ENCODE measurements at places on chromosomes 3 and 15. TPM values are rescaled to one million over a fixed set of nuclear protein-coding genes. Genes with fewer than 3 reads are reported as not detected.

GRCh38 chr3:18441551-18441950, 16.4 kb upstream of the SATB1 start:
- H3K4me1 ChIP-seq, result peaks cover 28% of the 10 kb centered on the region
- H3K4me3 ChIP-seq, result peak overlapping the region; percentile 81
- H3K27ac ChIP-seq, result peak overlapping the region; percentile 99
- DNase-seq, result no peak

GRCh38 chr3:65635657-65636056, 403.1 kb downstream of the MAGI1 start:
- no peak overlapping the region for H3K4me3 ChIP-seq
- no peaks in the 10 kb centered on the region for H3K27me3 ChIP-seq
- DNase-seq, result no peak
- no peaks in the 10 kb centered on the region for H3K4me1 ChIP-seq
- H3K36me3 ChIP-seq, result no peaks in the 10 kb centered on the region

- DNase-seq, result no peak
- no peak overlapping the region for H3K4me3 ChIP-seq
- H3K27me3 ChIP-seq, result peaks cover 21% of the 10 kb centered on the region
- no peaks in the 10 kb centered on the region for H3K4me1 ChIP-seq
- H3K36me3 ChIP-seq, result no peaks in the 10 kb centered on the region
- no peak overlapping the region for H3K27ac ChIP-seq
Measured at GRCh38 chr15:80819001-80819400, 39.8 kb downstream of the CEMIP start.

GRCh38 chr15:45555934-45556608, 31.1 kb upstream of the BLOC1S6 start:
- H3K27me3 ChIP-seq, result peaks cover 18% of the 10 kb centered on the region
- no peaks in the 10 kb centered on the region for H3K4me1 ChIP-seq
- no peak overlapping the region for H3K4me3 ChIP-seq

DNA sequence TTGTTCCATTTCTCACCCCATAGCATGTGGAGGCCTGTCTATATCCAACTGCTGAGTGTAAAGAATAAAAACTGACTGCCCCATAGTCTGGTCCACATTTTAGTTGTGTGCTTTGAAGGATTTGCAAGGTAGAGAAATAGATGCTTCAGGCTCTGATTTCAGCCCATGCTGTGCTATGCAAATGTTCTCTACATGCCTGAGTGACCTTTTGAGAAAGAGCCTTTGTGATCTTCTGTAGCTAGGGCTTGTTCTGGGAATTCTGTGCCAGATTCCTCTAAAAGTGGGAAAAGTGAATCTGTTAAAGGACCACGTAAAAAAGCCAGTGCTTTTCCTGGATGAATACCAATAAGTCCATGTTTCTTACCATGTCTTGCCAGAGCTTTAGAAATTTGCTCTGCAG, 5.2 kb downstream of the KCTD6 start:
- peaks cover 49% of the 10 kb centered on the region for H3K4me1 ChIP-seq
- H3K27ac ChIP-seq, result no peak overlapping the region
- no peak for DNase-seq
- H3K27me3 ChIP-seq, result no peaks in the 10 kb centered on the region
- peaks cover 20% of the 10 kb centered on the region for H3K36me3 ChIP-seq

GRCh38 chr3:179068779-179069530, 2.7 kb downstream of the ZMAT3 start:
- H3K4me3 ChIP-seq, result no peak overlapping the region
- H3K4me1 ChIP-seq, result peaks cover 30% of the 10 kb centered on the region
- no peak overlapping the region for H3K27ac ChIP-seq
- DNase-seq, result peak; percentile 66
- H3K27me3 ChIP-seq, result no peaks in the 10 kb centered on the region

- DNase-seq, result no peak
- H3K27ac ChIP-seq, result no peak overlapping the region
- no peaks in the 10 kb centered on the region for H3K36me3 ChIP-seq
- H3K4me1 ChIP-seq, result no peaks in the 10 kb centered on the region
- H3K27me3 ChIP-seq, result no peaks in the 10 kb centered on the region
- no peak overlapping the region for H3K4me3 ChIP-seq
Measured at GRCh38 chr3:58514405-58514804, 22.5 kb downstream of the KCTD6 start.

DNA sequence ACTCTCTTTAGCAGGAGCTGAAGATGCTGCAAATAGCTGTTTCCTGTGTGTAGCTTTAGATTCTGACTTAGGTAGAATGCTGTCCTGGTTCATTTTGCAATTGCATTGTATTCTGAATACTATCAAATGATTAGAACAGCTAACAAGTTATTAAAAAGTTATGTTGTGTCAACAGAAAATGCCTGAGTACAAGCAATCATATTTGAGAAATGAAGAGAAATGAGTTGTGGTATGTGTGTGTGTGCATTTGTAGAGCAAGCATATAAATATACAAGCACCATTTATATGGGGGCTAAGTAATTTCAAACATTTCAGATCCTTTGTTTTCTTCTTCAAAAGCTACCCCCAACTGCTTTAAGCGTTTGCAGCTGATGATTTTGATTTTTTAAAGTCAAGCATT, 7.8 kb downstream of the ZIC1 start:
- no peak for DNase-seq
- H3K27me3 ChIP-seq, result peaks cover 68% of the 10 kb centered on the region
- H3K4me3 ChIP-seq, result no peak overlapping the region
- H3K27ac ChIP-seq, result no peak overlapping the region
- peaks cover 14% of the 10 kb centered on the region for H3K36me3 ChIP-seq

- H3K4me1 ChIP-seq, result no peaks in the 10 kb centered on the region
- no peak overlapping the region for H3K27ac ChIP-seq
- no peak overlapping the region for H3K4me3 ChIP-seq
- no peak for DNase-seq
- H3K27me3 ChIP-seq, result peaks cover 1% of the 10 kb centered on the region
- no peaks in the 10 kb centered on the region for H3K36me3 ChIP-seq
Measured at GRCh38 chr3:134944429-134944828, 149.4 kb downstream of the EPHB1 start.

DNA sequence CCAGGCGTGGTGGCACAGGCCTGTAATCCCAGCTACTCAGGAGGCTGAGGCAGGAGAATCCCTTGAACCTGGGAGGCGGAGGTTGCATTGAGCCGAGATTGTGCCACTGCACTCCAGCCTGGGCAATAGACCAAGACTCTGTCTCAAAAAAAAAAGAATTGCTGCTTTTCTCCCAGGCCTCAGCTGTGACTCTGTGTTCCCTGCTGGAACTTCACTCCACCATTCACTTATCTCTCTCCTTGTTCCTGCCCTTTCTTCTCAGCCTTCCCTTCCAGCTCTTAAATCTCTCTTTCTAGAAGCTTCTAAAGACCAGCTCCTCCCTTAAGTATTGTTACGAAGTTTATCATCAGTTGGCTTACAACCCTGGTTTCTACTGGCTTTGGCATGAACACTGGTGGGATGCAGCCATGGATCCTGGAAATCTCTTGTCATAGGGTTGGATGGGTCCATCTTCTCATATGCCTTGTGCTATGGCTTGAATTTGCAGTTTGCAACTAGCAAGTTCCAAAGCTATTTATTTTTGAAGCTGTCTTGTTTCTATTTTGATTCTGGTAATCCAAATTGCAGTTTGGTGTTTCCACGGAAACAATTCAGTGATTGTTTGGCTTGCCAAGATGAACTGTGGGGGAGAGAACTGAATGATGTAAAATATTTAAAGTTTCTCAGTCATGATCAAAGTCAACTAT, 10.5 kb downstream of the C3orf62 start:
- no peak for DNase-seq
- H3K4me3 ChIP-seq, result no peak overlapping the region
- H3K27me3 ChIP-seq, result no peaks in the 10 kb centered on the region
- H3K27ac ChIP-seq, result no peak overlapping the region
- no peaks in the 10 kb centered on the region for H3K4me1 ChIP-seq

DNA sequence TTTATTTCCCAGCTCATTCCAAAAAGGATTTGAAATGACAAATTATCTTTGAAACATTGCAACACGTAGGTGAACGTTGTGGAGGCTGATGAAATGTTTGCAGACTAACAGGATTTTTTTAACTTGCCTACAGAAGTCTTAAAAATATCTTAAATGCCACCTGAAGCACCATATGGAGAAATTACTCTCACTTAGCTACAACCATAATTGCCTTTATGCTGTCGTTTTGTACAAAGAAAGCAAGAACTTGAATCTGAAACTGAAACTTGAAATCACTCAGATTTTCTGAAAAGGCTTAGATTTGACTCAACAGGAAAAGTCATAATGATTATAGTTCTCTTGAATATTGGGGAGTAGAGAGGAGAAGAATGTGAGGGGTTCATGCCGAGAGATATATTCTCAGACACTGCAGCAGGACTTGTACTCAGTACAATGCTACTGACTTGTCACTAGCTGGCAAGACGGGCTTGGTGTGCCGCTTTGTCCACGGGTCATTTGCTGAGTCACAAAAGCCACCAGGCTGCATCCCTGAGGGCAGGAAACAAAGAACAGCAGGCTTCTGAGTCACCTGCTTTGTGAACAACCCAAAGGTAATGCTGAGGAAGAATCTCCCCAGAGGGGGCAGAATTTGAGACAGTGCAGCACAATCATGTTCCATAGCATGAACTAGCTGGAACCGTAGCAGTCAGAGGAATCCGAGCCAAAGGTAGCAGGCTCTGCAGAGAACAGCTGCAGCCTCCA, 7.1 kb upstream of the FMN1 start:
- peak overlapping the region; percentile 61 for H3K27ac ChIP-seq
- peak overlapping the region; percentile 63 for H3K4me3 ChIP-seq
- no peaks in the 10 kb centered on the region for H3K36me3 ChIP-seq
- peaks cover 30% of the 10 kb centered on the region for H3K4me1 ChIP-seq
- H3K27me3 ChIP-seq, result peaks cover 15% of the 10 kb centered on the region

DNA sequence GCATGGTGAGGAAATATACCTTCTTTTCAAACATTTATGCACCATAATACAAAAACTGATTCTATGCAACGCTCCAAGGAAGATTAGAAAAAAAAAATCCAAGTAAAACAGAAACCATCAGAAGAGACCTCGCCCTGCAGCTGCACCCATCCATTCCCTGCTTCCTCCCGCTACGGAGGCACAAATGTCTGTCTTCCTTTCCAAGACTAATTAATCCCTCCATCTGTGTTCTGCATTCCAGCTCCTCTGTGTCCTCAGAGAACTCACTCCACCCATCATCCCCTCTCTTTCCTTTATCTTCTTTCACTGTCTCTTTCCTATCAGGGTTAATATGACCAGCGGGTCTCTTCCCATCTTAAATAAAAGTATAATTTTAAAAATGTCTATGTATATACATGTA, 196.1 kb downstream of the ADAMTSL3 start:
- no peak overlapping the region for H3K4me3 ChIP-seq
- H3K36me3 ChIP-seq, result no peaks in the 10 kb centered on the region
- no peak for DNase-seq
- H3K4me1 ChIP-seq, result no peaks in the 10 kb centered on the region
- no peaks in the 10 kb centered on the region for H3K27me3 ChIP-seq

- H3K4me3 ChIP-seq, result no peak overlapping the region
- no peak overlapping the region for H3K27ac ChIP-seq
- no peaks in the 10 kb centered on the region for H3K27me3 ChIP-seq
- DNase-seq, result no peak
- H3K36me3 ChIP-seq, result no peaks in the 10 kb centered on the region
- H3K4me1 ChIP-seq, result peaks cover 12% of the 10 kb centered on the region
Measured at GRCh38 chr3:66618066-66618465, 117.2 kb upstream of the LRIG1 start.

DNA sequence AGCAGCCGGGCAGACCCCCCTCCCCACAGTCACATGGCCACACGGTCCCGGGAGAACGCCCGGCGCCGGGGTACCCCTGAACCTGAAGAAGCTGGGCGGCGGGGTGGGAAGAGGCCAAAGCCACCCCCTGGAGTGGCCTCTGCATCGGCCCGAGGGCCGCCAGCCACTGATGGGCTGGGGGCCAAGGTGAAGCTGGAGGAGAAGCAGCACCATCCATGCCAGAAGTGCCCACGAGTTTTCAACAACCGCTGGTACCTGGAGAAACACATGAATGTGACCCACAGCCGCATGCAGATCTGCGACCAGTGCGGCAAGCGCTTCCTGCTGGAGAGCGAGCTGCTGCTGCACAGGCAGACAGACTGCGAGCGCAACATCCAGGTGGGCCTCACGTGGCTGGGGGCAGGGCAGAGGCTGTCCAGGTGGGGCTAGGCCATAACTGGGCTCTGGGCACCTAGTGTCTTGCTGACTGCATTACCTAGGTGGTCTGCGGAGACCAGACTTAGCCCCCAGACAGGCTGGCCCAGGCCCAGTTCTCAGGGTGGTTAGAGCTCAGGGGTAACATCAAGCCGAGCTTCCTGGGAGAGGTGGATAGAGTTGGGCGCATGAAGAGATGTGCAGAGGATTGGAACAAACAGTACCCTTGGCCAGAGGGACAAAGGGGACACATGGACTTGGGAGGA, 6.1 kb downstream of the ZBTB47 start:
- DNase-seq, result no peak
- H3K36me3 ChIP-seq, result no peaks in the 10 kb centered on the region
- H3K4me1 ChIP-seq, result no peaks in the 10 kb centered on the region

- no peak overlapping the region for H3K27ac ChIP-seq
- DNase-seq, result no peak
- no peaks in the 10 kb centered on the region for H3K36me3 ChIP-seq
- no peak overlapping the region for H3K4me3 ChIP-seq
Measured at GRCh38 chr3:84621823-84622222, 337.0 kb upstream of the CADM2 start.

The CAND2 gene
- total RNA-seq, result 1.2 TPM

The SEMA3B gene
- total RNA-seq, result 0.97 TPM

The GOLGA6B gene
- not detected for total RNA-seq

The C3orf22 gene
- total RNA-seq, result not detected

Measured in activated CD4-positive, alpha-beta memory T cell treated with anti-CD3 and anti-CD28 coated beads for 36 hours (primary cell).